ENCODE measurements at places on chromosomes 5 and 9.
A peak's percentile ranks its signal among the peaks of the same experiment; 100 is the strongest.

DNA sequence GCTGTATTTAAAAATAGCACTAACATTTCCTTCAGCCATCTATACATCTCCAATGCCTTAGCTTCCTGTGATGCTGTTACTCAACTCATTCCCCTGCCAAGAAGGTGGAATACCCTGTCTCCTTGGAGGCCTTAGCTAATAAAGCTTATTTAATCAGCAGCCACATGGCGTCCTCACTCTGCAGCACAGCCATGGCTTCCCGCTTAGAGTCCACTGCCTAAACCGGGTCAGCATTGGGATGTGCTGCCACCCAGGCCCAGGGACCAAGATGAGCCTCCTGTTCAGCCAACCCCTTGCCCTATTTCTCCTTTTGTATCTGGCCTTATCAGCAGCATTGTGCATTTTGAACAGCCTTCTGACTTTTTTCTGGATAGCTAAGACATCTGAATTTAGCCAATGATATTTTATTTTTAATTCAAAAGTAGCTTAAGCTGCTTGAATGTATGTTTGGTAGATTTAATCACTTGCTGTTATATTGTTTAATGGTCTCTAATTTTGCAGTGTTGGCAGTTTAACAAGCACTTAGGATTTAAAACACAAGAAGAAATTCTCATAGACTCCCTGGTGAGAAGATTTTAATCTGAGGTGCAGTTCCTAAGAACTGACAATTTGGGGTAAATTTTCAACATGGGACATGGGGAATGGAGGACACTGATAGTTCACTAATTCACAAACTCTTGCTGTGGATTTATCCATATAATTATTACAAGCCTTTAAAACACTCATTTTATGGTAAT, 113.0 kb downstream of the RPS23 start:
- peak; percentile 63 for DNase-seq

DNA sequence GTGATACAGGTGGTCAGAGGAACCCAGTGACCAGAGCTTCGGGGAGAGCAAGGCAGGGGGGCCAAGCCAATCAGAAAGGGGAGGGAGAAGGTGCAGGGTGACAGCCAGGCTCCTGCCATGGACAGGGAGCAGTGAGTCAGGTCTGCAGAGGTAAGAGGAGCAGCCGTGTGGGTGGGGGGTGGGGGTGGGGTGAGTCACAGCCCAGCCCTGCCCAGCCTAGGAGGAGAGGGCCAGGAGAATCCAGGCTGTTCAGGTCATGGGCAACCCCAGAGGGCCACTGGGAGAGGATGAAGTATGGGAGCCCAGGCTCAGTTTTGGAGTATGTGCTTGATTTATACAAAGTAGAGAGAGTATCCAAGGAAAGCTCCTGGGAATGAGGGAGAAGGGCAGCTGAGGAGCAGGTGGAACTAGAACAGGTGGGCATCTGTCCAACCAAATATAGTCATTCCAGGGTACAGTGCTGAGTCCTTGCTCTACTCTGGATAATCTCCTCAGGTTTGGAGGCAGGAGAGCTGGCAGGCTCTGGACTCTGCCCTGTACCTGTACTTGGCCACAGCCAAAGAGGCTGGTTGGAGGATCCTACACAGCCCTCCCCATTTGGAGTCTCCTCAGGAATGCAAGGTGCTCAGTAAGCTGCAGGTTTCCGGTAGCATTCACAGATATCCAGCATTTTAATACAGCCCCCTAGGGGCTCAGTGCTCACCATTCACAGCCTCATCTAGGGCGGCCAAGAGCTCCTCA, 1.6 kb downstream of the HBEGF start:
- no peak for DNase-seq

DNA sequence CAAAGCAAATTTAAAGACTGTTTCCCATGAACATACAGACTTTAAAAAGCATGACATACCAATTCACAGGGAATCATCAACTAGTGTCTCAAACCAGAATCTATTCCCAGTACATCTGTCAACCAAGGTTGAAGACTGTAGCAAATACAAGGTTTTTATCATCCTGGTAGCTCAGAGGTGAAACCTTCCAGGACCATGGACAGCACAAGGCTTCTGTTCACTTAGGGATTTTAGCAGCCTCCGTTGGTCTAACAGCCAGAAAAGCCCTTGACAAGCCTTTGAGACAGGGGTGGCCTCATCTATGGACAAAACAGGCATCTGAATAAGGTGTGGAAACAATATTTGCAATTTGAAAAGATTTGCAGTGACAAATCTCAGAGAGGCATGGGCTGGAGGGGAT, 119.0 kb downstream of the TRIM32 start:
- peak; percentile 9 for DNase-seq

DNA sequence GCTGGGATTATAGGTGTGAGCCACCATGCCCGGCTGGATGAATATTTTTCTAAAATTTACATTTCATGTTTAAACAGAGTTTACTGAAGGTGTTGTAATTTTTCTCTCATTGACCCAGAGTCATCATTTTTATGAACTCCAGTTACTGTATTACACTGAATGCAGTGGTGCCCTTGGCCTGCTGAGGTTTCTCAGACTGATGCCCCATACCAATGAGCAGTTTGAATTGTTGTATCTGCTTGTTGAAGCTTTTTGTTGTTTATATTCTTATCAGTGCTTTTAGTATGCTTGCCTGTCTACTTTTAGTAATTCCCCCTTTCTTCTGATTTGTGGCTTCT, 29.9 kb downstream of the NFX1 start:
- DNase-seq, result no peak

DNA sequence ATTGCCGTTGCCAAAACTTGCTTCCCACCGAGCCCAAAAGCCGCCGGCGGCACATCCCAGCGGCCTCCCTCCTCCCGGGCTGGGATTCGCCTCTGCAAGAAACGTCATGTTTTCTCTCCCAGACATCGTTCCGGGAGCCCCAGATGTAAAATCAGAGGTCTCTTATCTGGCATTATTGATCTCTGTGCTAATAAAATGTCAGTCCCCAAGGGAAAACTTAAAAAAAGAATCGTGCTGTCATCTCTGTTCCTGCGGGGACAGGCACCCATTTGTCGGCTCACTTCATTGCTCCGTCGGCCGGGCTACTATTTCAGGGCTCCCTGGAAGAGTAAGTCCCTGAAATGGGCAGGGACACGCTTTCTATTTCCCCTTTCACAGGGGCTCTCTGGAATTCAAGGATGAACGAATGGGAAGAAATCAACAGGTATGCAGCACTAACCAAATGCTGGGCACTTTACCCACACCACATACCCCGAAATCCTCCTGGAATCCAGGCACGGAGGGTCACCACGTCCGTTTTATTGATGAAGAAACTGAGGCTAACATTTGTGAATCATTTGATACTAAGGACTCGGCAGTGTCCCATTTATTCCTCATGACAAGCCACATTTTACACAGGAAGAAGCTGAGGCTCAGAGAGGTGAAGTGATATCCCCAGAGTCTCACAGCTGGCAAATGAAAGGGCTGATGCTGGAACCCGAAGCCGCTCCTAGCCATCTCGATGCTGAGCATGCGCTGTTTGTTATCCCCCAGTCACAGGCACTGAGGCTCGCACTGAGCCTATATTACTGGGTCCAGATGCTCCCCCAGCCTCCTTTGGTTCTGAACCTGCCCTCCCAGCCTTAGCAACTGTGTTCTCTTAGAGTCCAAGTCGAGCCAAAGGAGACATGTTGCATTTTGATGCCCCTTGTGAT, 35.7 kb upstream of the MSX2 start:
- no peak for DNase-seq

DNA sequence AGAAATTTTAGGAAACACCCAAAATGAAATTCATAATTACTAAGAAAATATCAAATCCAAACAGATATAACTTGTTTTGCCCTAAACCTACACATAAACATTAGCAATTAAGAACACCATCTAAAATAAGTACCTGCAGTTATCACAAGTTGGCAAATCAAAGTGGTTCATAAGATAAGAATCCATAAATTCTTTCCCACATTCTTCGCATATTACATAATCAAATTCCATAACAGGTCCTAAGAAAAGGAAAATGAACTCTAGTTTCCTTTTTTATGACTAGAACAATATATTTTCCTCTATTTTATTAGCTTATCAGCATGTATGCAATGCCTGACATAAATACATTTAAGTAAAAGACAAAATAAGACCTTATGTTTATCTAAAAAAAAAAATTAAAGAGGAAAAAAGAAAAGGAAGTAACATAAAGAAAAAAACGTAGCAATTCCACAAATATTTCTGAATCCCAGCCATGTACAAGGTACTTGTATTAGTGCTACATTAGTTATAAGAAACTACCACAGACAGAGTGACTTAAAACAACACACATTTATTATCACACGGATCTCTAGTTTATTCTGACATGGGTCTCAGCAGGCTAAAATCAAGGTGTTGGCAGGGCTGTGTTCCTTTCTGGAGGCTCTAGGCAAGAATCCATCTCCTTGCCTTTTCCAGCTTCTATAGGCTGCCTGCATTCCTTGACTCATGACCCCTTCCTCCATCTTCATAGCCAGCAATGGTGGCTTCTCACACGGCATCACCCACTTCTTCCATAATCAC, 7.5 kb downstream of the XPA start:
- DNase-seq, result no peak

GRCh38 chr9:37486256-37486615, 488 bp downstream of the POLR1E start:
- no peak for DNase-seq

- no peak for DNase-seq
Observed at GRCh38 chr9:113516840-113517577, 53.5 kb downstream of the RGS3 start.

DNA sequence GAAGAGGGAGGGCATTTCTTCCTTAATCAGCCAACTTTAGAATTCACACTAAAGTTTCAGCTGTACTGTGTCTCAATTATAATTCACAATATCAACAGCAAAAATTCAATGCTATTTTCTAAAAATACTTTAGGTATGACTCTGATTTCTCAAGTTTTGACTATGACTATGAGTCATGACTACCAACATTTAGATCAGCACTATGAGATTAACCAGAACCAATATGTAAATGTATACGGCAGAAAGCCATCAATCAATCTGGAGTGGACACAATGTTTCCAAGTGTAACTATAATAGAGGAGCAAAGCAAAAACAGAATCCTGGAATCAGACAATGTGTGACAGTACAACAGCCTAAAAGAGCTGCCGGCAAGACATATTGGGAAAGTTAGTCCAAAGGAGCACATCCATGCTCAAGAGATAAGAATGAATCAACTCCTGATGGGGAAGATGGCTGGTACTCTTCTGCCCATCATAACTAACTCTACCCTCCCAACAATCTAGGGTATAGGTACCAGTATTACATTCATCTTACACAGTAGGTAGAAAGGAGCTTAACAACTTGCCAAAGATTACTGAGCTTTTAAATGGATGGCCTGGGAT, 294.4 kb downstream of the SEMA5A start:
- DNase-seq, result peak; percentile 50

DNA sequence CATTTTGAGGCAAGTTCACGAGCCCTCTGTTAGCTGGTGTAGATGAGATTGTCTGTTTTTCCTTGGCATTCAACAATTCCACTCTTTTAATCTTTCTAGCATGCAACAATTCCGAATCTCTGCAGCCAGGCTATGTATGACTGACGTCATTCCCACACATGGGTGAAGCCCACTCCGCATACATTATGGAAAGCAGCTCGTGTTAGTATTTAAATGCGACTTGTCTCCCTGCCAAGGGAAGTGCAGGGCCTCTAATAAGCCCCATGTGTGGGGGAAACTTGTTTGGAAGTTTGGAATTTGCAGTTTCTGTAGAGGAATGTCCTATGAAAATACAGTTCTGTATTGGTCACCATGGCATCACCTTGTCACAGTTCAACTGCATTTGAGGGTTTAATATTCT, 146.0 kb upstream of the FBXL7 start:
- no peak for DNase-seq

- DNase-seq, result no peak
Observed at GRCh38 chr9:97904725-97905124, 17.6 kb downstream of the TRMO start.

GRCh38 chr9:107927276-107927675, 437.7 kb upstream of the KLF4 start:
- DNase-seq, result no peak

- DNase-seq, result peak; percentile 29
Observed at GRCh38 chr5:172004824-172005237, 1.6 kb downstream of the FBXW11 start.

DNA sequence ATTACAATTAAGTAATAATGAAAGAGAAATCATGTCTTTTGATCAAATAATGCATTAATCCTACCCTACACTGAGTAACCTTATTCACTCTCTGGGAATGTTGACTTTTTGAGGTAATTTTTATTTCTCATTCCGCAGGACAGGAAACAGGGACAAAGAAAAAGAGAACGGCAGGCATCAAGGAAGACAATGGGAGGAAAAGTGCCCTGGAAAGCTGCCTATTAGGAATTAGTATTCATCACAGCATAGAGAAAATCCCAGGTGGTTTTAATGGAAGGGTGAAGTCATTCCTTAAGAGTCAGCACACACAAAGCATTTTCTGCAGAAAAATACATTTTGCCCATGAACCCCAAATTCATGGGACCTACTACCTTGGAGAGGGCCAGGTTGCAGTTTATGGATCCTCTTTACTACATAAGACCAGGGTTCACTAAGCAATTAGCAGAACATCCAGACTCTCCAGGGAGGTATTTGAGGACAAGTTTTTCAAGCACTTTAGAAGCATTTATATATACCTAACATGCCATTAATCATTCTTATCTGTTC, 9.4 kb downstream of the FSTL4 start:
- DNase-seq, result peak; percentile 28

DNA sequence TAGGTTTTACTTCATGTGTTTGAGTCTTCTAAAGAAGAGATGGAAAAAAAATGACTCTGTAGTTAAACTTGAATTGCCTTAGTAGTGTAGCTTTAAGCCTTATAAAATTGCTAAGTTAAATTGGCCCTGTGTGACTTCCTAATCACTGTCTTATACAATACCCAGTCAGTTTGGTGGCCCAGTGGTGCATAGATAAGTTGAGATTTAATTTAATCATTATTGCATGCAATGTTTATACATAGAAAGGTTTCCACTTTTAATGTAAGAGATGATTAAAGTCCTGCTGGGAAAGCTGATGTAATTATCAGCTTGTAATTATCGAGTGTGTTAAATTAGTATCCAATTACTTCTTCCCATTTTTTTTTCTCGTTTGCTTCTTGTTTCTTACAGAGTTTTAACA, 187.1 kb downstream of the TRIO start:
- DNase-seq, result no peak
